ENCODE measurements at places on chromosomes 12 and 14.

DNA sequence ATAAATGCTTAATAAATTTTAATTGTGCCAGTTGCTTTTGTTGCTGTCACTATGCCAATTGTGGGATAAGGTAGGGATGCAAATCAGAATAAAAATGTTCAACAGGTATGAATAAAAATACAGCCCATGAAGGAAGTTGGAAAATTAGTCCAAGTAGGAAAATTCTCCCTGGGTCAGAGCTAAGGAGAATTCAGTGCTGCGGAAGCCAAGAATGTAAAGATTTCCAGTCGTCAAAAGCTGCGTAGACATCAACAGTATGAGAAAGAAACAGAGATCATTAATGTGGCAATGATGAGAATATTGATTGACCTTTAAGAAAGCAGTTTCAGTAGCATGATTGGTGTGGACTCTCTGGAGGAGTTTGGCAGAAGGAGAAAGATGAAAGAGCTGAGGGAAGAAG lies 87.9 kb downstream of the PLEKHA5 start:
- DNase-seq = no peak

- DNase-seq = no peak
These were observed 109.0 kb upstream of the AMIGO2 start for GRCh38 chr12:47188576-47189441.

GRCh38 chr14:75904311-75904710 lies 77.5 kb downstream of the TGFB3 start:
- DNase-seq = no peak

GRCh38 chr14:32508281-32508680 lies 179.2 kb downstream of the AKAP6 start:
- DNase-seq = no peak

- DNase-seq = peak; percentile 67
These were observed 41.4 kb downstream of the BORCS5 start for GRCh38 chr12:12398026-12398859.

DNA sequence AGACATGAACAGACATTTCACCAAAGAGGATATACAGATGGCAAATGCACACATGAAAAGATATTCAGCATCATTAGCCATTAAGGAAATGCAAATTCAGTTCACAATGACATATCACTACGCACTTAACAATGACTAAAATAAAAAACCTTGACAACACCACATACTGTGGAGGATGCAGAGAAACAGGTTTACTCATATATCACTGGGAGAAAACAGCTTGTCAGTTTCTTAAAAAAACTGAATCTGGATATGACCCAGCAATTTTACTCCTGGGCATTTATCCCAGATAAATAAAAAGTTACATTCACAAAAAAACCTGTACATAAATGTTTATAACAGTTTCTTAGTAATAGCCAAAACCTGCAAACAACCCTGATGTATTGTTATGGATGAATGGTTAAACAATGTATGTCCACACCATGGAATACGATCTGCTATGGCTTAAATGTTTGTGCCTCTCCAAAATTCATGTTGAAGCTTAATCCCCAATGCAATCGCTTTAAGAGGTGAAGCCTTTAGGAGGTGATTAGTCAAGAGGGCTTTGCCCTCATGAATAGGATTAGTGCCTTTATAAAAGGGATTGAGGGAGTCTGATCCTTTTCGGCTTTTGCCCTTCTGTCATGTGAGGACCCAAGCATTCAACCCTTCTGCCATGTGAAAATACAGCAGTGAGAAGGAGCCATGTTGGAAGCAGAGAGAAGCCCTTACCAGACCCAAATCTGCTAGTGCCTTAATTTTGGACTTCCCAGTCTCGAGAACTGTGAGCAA lies 36.0 kb upstream of the PPP4R3A start:
- no peak for DNase-seq

DNA sequence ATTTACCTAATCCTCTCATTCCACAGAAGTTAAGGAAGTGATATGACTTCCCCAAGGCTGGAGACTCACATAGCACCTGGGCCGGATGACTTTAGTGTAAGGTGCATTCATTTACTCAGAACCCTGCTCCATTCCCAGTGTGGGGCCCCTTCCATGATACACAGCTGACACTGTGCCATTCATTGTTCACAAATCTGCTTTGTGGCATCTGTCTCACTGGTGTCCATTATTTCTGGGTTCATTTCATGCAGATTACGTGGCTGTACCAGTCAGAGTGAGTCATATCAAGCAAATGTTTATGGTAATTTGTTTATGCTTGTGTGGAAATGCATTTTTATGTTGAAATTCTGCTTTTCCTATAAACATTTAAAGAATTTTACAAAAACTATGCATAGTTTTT lies 5.2 kb downstream of the ANO4 start:
- no peak for DNase-seq

GRCh38 chr14:80705241-80705980 lies 236.1 kb downstream of the CEP128 start:
- DNase-seq = no peak

- DNase-seq = no peak
These were observed 25.8 kb downstream of the CCDC91 start for GRCh38 chr12:28216016-28216415.

DNA sequence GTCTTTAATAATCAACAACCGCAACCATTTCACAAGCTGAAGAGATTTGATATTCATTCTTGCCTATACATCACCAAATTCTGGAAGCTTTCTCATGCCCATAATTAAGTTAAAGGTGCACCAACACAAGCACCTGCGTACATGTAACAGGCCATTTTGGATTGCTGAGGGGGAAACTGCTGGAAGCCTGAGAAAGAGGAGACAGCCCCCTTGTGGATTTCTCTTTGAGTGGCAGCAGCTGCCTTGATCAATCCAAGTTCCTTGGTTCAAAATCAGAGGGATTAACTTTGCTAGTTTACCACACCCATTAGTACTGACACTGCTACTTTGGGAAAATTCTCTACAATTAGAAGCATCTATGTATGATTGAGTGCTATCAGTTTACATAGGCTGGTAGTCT lies 321.1 kb downstream of the NOVA1 start:
- DNase-seq = no peak

DNA sequence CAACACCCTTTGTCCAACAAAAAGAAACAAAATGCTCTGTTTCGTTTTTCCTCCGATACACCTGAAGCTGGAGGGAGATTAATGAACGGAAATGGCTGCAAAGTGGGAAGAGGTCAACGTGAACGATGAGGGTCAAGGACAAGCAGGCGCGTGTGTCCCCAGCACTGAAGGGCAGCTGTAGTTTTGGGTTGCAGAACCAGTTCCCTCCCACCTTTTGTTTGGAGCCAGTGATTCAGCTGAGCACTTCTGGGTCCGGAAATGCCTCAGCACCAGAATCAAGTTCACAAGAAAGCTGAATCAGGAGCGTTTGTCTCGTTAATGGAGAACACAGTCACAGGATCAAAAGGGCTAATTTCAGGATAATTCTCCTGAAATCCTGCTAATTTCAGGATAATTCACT lies 51.1 kb upstream of the PWP1 start:
- no peak for DNase-seq

GRCh38 chr12:54680374-54680773 lies 32.2 kb upstream of the DCD start:
- no peak for DNase-seq

- DNase-seq = no peak
These were observed 14.4 kb downstream of the ALDH2 start for GRCh38 chr12:111781085-111781658.

DNA sequence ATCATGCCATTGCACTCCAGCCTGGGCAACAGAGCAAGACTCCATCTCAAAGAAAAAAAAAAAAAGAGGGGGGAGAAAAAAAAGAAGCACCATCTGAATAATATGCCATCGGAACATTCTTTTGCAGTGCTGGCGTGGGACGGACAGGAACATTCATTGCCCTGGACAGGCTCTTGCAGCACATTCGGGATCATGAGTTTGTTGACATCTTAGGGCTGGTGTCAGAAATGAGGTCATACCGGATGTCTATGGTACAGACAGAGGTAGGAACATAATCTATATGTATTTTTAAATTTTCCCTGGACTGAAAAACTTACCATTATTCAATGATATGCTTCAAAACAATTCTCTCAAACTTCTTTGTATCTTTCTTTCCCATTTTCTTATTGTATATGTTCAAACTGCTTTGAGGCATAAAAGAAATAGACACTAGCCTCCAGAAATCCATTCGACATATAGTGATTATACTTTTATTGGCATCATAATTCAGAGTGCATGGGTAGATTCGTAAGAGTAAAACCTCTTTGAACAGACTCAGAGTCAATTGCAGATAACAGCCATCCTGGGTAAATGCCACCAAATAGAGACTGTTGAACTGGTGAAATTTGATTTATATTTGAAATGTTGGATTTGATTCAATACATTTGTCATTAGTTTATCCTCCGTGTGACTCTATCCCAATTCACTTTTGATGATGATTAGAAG lies 199.7 kb downstream of the EPS8 start:
- no peak for DNase-seq

GRCh38 chr12:11580125-11580751 lies 69.2 kb upstream of the ETV6 start:
- peak; percentile 66 for DNase-seq

GRCh38 chr12:99390707-99391106 lies 256.8 kb upstream of the GARIN6 start:
- no peak for DNase-seq

GRCh38 chr12:131806674-131807073 lies 21.5 kb upstream of the MMP17 start:
- DNase-seq = no peak

GRCh38 chr14:91521061-91521640 lies 11.0 kb upstream of the PPP4R3A start:
- no peak for DNase-seq
